Neural crest cell (in vitro differentiated cells): ENCODE measurements at places on chromosomes 7 and 10. TPM values are rescaled to one million over a fixed set of nuclear protein-coding genes. Genes with fewer than 3 reads are reported as not detected.

GRCh38 chr10:96073722-96074121 is 30.3 kb downstream of the CCNJ start:
- H3K27me3 ChIP-seq = peaks cover 7% of the 10 kb centered on the region
- H3K4me3 ChIP-seq = no peak overlapping the region
- no peak for DNase-seq
- no peak overlapping the region for H3K27ac ChIP-seq
- H3K36me3 ChIP-seq = no peaks in the 10 kb centered on the region

DNA sequence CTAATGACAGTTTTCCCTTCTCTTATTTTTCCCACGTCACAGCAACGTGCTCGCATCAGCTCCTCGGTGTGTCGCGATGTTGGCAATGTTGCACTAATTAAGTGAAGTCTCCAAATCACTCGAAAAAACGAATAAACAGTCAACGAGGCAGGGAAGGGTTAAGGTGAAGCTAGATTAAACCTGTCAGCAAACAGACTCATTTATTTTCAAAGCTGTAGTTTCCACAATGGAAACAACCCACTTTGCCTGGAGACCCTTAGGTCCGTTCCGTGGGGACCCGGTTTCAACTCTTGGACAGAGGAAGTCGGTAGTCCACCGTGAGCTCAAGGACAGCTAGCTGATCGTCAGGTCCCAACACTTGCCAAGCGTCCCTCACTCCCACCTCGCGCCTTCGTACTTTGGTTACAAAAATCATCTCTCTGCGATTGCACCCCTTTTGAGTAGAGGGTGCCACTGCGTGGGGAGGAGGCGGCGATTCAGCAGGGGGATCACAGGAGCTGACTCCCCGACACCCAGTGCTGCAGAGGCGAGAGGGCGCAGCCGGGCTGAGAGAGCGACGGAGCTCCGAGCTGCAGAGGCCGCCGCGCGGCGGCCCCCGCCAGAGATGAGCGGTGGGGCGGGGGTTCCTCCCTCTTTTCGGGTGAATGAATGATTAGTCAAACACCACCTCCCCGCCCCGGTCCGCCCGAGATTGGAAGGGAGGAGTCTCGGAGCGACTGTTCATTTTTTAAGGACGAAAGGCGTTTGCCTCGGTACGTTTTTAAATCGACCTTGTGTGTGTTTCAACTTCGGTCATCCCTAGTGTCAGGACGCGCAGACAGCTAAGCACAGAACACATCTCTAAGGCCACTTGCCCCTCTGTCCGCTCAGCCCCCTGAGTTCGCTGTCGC is 1.3 kb upstream of the BMPER start:
- peaks cover 84% of the 10 kb centered on the region for H3K27me3 ChIP-seq
- H3K4me3 ChIP-seq = peak overlapping the region; percentile 90
- H3K27ac ChIP-seq = no peak overlapping the region
- H3K4me1 ChIP-seq = peaks cover 6% of the 10 kb centered on the region
- peak; percentile 11 for DNase-seq

GRCh38 chr10:43249962-43250614 is 16.8 kb downstream of the RASGEF1A start:
- H3K36me3 ChIP-seq = no peaks in the 10 kb centered on the region
- no peak overlapping the region for H3K27ac ChIP-seq
- H3K4me3 ChIP-seq = no peak overlapping the region
- no peak for DNase-seq

- no peak overlapping the region for H3K27ac ChIP-seq
- peaks cover 31% of the 10 kb centered on the region for H3K4me1 ChIP-seq
- peaks cover 6% of the 10 kb centered on the region for H3K27me3 ChIP-seq
- DNase-seq = no peak
Observed at GRCh38 chr10:2929480-2930258, 137.7 kb upstream of the PFKP start.

TEX47 gene
- not detected in 2 replicates for total RNA-seq

DNA sequence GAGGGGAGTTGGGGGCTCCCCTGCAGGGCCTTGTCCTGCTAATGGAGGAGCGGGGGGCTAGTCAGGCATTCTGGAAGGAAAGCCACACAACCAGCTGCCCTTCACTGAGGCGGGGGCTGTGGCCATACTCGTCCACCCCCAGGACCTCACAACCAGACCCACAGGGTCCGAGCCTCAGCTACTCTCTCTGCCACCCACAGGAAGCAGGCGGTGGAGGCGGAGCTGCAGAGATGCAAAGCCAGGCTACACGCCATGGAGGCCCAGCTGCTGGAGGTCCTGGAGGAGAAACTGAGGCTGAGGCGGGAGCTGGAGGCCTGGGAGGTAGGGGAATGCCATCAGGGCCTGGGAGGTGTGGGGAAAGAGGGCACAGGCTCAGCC is 3.1 kb downstream of the ABHD11 start:
- H3K27ac ChIP-seq = no peak overlapping the region
- peaks cover 14% of the 10 kb centered on the region for H3K4me1 ChIP-seq
- H3K4me3 ChIP-seq = no peak overlapping the region
- H3K27me3 ChIP-seq = no peaks in the 10 kb centered on the region
- DNase-seq = no peak

MRLN gene
- total RNA-seq = not detected in 2 replicates

DNA sequence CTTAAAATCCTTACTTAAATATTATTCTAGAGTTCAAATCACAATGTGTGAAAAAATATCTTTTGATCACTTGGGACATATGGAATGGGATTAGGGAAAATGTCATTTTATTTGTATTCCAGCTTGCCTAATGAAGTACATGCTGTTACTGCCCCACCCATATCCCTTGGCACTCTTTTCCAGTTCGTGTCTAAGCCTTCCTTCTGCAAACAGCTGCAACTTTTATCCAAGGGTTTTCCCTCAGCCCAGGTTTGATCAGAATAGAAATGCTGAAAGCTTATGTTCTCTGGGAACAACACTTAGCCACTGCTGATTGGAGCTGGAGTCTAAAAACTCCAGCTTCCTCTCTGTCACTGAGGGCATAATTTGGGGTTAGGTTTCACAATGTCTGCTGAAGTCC is 214.1 kb upstream of the FAM3C start:
- peaks cover 10% of the 10 kb centered on the region for H3K4me1 ChIP-seq
- DNase-seq = no peak
- H3K36me3 ChIP-seq = no peaks in the 10 kb centered on the region
- no peaks in the 10 kb centered on the region for H3K27me3 ChIP-seq
- no peak overlapping the region for H3K27ac ChIP-seq
- H3K4me3 ChIP-seq = no peak overlapping the region
